ENCODE measurements at places on chromosomes 2 and 18.
A peak's percentile ranks its signal among the peaks of the same experiment; 100 is the strongest.

DNA sequence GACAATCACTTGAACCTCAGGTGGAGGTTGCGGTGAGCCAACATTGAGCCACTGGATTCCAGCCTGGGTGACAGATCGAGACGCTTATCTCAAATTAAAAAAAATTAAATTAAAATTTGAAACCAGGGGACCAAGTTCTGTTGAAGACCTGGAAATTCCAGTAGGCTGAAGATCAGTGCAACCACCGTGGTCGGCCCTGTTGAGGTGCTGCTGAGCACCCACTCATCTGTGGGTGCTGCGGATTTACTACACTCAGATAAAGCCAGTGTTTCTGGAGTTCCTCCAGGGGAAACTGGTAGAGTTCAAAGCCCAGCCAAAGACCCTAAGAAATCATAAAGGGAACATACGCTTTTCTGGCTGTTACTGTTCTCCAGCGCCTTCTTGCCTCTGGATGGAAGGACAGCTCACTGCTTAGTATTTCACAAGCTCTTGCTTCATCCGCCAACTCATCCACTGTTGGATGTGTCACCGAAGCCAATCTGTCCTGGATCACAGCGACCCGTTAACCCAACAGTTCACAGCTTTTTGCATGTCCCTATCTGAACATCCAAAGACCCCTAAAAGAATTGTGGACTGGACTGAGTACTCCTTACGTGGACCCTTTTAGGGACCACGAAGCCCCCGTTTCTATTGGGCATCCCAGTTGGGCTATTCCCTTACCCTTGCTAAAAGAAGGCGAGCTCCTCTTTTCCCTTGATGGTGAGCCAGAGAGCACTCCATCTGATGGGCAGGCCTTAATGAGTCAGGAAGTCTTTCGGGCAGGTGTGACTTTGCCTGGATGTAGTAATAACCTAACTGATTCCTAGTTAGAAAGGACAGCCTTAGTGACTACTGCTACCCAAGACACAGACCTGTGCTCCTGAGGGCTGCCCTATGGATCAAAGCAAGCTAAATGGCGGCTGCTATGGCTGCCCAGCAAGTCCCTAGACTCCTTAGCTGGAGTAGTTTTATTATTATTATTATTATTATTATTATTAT is 6.0 kb upstream of the ALPP start:
- no peak for DNase-seq

GRCh38 chr2:163768881-163769695 is 33.3 kb upstream of the FIGN start:
- no peak for DNase-seq

DNA sequence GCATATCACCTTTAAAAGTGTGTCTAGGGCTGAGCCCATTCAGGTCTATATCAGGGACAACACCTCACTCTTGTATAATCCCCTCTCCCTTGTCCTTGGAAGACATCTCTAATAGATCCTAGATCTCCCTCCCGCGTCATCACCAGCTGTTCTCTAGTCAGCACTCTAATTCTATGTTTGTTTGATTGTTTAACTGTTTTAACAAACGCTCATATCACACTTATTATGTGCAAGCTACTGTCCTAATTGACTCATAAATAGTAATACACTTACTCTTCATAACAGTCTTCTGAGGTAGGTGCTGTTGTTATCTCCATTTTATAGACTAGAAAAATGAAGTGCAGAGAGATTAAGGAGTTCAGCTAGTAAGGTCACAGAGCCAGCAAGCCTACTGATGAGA is 1.6 kb upstream of the ERMN start:
- no peak for DNase-seq

GRCh38 chr2:30422444-30423040 is 24.5 kb upstream of the LCLAT1 start:
- DNase-seq, result no peak

- no peak for DNase-seq
These were observed 533.7 kb upstream of the TNP1 start for GRCh38 chr2:217393585-217394032.

- DNase-seq, result no peak
These were observed 63.9 kb upstream of the PAX8 start for GRCh38 chr2:113342650-113343049.

DNA sequence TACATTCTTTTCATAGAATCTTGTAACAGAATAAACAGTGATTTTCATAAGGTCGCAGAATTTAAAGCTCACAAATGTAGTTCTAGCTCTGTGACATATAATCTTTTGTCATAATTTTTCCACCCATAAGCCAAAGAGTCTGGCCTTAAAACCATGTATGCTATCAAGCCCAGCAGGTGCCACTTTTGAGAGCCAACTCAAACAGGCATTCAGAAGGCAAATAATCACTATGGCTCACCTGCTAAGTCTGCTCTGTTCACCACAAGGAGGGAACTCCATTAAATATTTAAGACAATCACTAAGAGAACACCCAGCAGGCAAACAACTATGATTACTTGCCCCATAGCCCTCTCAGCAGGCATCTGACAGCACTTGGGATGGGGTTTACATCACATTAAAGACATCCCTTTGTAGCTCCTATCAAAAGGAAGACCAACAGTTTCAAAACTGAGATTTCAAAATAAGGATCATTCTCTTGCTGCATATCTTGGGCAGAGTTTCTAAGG is 241.6 kb downstream of the PDE11A start:
- DNase-seq, result peak; percentile 73

DNA sequence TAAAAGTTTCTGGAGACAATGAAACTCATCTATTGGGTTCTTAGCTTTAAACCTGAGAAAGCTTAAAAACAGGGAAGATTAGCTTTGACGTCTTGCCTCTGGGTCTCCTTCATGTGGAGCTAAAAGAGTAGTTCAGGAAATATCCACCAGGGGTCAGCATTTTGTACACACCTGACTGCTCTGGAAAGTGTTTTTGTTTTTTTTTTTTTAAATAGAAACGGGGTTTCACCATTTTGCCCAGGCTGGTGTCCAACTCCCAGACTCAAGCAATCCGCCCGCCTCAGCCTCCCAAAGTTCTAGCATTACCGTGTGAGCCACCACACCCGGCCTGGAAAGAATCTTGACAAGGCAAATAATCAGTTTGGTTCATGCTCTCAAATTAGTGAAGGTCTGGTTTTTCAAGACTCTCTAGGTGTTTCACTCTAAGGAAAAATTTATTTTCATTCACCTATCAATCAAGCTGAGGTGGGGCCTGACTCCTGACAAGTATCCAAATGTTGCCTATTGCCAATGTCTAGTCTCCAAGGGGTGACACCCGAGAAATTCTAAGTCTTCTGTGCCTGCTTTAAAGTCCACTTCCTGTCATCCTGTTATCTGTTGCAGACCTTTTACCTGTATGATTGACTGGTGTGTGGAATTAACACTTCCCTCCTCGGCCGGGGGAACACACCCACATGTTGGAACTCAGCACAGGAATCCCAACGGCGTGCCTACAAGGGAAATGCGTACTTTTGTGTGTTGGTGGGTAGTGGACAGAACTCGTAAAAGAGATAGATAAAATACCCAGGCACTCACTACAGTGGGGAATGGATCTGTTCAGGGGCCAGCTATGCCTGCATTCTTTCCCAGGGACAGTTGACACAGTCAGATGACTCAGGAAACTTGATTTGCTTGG is 11.3 kb downstream of the IL1RN start:
- DNase-seq, result no peak

GRCh38 chr2:127598711-127599110 is 47.2 kb upstream of the GPR17 start:
- no peak for DNase-seq
